ENCODE measurements at places on chromosomes 1 and 21. TPM values are rescaled to one million over a fixed set of nuclear protein-coding genes. Genes with fewer than 3 reads are reported as not detected.

Gene MFAP2
- total RNA-seq: 0.49 TPM

Gene GBP1
- 0.07 TPM for total RNA-seq

Gene SPRR5
- total RNA-seq: not detected

Gene ELAVL4
- not detected for total RNA-seq

Gene ELOA
- total RNA-seq: 27.1 TPM

Gene RPTN
- not detected for total RNA-seq

Gene LCE3E
- not detected for total RNA-seq

Gene CD1B
- not detected for total RNA-seq

Gene KRTAP21-2
- not detected for total RNA-seq

Gene PSRC1
- 24.3 TPM for total RNA-seq

Gene TMEM69
- total RNA-seq: 19.7 TPM

All from A549 treated with GW870086 at 1 μM for 4 hours (cell line).